Activated CD4-positive, alpha-beta T cell treated with anti-CD3 and anti-CD28 coated beads for 36 hours (primary cell): ENCODE measurements at places on chromosomes 4 and X. TPM values are rescaled to one million over a fixed set of nuclear protein-coding genes. Genes with fewer than 3 reads are reported as not detected.

GRCh38 chrX:153598541-153599191 is at the start of gene CCNQ:
TSS of gene CCNQ (minus strand) at chrX:153599139. CDS start at chrX:153599073, 66 bp downstream.
- H3K27me3 ChIP-seq: no peaks in the 10 kb centered on the region
- DNase-seq: peak; percentile 45
- H3K4me3 ChIP-seq: peak within 1 kb of the TSS; percentile 81
- H3K27ac ChIP-seq: peak within 1 kb of the TSS; percentile 72
- H3K36me3 ChIP-seq: peaks cover 9% of the 10 kb centered on the region

DNA sequence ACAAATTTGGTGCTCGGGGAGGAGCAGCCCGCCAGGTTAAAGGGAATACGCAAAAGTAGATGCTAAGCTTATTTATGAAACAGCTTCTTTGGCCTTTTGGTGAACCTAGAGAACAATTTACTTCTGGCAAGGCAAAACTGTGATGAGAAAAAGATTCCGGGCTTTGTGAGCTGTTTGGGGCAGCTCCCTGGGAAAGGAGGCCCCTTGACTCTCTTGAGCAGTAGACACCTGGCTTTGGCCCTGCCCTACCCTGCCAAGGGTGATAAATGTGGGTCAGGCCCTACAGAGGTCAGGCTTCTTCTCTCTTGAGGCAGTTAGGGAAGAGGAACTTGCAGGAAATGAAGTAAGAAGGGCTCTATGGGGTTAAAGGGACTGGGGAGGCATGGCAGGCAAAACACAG is 509.6 kb downstream of the MID1IP1 start:
- peaks cover 87% of the 10 kb centered on the region for H3K4me1 ChIP-seq
- no peak for DNase-seq
- H3K27me3 ChIP-seq: no peaks in the 10 kb centered on the region
- H3K4me3 ChIP-seq: no peak overlapping the region

- H3K27me3 ChIP-seq: no peaks in the 10 kb centered on the region
- no peak overlapping the region for H3K27ac ChIP-seq
- no peak overlapping the region for H3K4me3 ChIP-seq
- DNase-seq: no peak
- peaks cover 30% of the 10 kb centered on the region for H3K36me3 ChIP-seq
- H3K4me1 ChIP-seq: peaks cover 2% of the 10 kb centered on the region
These were observed 50.6 kb downstream of the ZGRF1 start for GRCh38 chr4:112585977-112586736.

The PDZD4 gene
- total RNA-seq: 4.3 TPM

The ASB12 gene
- total RNA-seq: not detected

The FGFBP2 gene
- 3.2 TPM for total RNA-seq

DNA sequence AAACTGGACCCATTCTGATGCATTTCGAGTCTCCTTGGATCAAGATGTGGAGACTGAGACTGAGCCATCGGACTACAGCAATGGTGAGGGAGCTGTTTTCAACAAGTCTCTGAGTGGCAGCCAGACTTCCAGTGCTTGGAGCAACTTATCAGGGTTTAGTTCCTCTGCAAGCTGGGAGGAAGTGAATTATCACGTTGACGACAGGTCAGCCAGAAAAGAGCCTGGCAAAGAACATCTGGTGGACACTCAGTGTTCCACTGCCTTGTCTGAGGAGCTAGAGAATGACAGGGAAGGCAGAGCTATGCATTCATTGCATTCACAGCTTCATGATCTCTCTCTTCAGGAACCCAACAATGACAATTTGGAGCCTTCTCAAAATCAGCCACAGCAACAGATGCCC is 84.8 kb downstream of the NEUROG2 start:
- no peak overlapping the region for H3K27ac ChIP-seq
- no peaks in the 10 kb centered on the region for H3K4me1 ChIP-seq
- H3K4me3 ChIP-seq: no peak overlapping the region
- H3K27me3 ChIP-seq: no peaks in the 10 kb centered on the region
- DNase-seq: no peak

GRCh38 chr4:183532821-183533220 is 28.0 kb downstream of the ING2 start:
- no peak overlapping the region for H3K4me3 ChIP-seq
- no peaks in the 10 kb centered on the region for H3K4me1 ChIP-seq
- H3K27ac ChIP-seq: no peak overlapping the region
- H3K36me3 ChIP-seq: no peaks in the 10 kb centered on the region
- peaks cover 17% of the 10 kb centered on the region for H3K27me3 ChIP-seq

GRCh38 chr4:11455201-11455835 is 26.6 kb upstream of the HS3ST1 start:
- H3K27ac ChIP-seq: no peak overlapping the region
- peaks cover 3% of the 10 kb centered on the region for H3K4me1 ChIP-seq
- H3K36me3 ChIP-seq: peaks cover 2% of the 10 kb centered on the region
- DNase-seq: no peak

The F8A1 gene
- total RNA-seq: 7.9 TPM
